Neural crest cell (in vitro differentiated cells): ENCODE measurements at places on chromosomes 12 and 14. TPM values are rescaled to one million over a fixed set of nuclear protein-coding genes. Genes with fewer than 3 reads are reported as not detected.

DNA sequence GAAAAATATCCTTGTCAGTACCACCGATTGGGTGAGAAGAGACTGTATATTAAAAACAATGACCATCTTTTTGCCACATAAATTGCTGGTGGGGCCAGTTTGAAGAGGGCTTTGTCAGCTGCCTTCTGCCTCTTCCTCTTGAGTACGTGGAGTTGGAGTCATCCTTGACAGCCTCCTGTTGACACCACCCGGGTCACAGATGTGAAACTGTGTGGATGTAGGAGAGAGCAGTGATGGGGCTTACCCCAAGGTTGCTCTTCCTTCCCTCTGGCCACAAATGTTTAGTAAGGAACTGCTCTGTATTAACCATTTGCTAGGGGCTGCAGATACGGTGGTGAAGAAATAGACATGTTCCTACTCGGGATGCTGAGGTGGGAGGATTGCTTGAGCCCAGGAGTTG is 12.2 kb downstream of the PTPN11 start:
- no peaks in the 10 kb centered on the region for H3K4me1 ChIP-seq
- no peak overlapping the region for H3K4me3 ChIP-seq
- no peak overlapping the region for H3K27ac ChIP-seq
- H3K36me3 ChIP-seq, result no peaks in the 10 kb centered on the region
- DNase-seq, result no peak

DNA sequence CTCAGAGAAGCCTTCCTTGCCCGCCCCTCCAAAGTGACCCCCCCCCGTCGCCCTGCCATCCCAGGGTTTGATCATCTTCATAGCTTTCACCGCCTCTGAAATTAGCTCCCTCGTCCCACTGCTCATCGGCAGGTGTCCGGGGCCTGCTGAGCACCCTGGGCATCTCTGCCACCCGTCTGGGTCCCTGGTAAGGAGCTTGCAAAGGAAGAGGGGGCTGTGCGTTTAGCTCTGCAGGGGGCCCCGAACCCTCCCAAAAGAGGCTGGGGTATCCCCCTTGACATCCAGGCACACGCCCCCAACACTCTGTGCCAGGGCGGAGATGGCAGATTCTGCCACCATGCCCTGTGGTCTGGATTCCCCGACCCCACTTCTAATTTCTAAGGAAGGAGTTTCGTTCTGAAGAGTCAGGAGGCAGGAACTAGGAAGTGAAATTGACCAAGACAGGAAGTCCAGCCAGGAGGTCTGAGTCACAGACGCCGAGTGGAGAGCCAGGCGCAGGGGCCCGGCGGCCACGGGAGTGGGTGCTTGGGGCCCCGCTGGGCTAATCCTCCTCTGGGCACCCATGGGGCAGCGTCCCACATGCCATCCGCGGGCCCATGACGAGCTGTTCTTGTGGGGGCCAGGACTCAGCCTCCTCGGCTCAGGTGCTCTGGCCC is 95.7 kb downstream of the RFLNA start:
- peaks cover 12% of the 10 kb centered on the region for H3K27me3 ChIP-seq
- no peaks in the 10 kb centered on the region for H3K36me3 ChIP-seq
- peaks cover 19% of the 10 kb centered on the region for H3K4me1 ChIP-seq
- peak overlapping the region; percentile 47 for H3K4me3 ChIP-seq
- no peak overlapping the region for H3K27ac ChIP-seq

DNA sequence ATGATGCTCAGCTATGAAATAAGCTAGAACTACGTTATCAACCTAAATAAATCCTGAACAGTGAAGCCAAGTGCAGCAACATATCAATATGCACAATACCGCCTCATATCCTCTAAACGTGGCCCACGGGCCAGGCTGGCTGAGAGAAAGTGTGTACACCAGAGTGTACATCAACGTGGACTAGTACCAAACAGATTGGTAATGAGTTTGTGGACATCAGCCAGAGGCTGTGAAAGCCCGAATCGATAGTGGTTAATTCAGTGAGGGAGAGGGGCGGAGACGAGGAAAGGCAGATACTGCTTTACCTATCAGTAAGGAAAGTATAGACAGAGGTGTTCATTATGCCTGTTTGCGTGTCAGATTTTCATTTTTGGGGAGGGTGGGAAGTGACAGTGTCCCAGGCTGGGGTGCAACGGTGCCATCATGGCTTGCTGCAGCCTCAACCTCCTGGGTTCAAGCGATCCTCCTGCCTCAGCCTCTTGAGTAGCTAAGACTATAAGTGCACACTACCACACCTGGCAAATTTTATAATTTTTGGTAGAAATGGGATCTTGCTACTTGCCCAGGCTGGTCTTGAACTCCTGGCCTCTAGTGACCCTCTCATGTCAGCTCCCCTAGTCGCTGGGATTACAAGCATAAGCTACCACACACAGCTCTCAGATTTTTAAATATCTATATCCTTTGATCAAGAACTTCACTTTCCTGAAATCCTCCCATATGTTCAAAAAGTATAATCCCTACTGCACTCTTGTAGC is 50.1 kb downstream of the ANAPC7 start:
- peaks cover 8% of the 10 kb centered on the region for H3K36me3 ChIP-seq
- H3K4me1 ChIP-seq, result peaks cover 2% of the 10 kb centered on the region
- H3K27me3 ChIP-seq, result no peaks in the 10 kb centered on the region

DNA sequence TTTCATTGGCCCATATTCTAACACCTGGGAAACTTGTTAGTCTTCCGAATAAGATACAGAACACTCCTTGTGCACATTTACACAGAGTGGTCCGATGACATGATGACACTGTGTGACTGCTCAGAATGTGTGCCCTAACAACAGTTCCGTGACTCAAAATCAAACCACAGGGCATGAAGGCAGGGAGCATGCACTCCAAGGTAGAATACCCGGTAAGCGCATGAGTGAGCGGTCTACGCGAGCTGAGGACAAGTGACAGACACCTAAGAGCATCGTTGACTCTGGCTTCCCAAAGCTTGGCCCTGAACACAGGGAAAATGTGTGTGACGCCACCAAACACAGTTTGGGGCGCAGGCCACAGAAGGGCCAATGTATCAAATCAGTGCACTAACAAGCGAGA is 18.6 kb downstream of the CLIP1 start:
- no peaks in the 10 kb centered on the region for H3K27me3 ChIP-seq
- DNase-seq, result no peak
- peaks cover 30% of the 10 kb centered on the region for H3K4me1 ChIP-seq
- peaks cover 3% of the 10 kb centered on the region for H3K36me3 ChIP-seq
- no peak overlapping the region for H3K4me3 ChIP-seq

GRCh38 chr14:23566112-23566777 is 1.3 kb downstream of the AP1G2 start:
- H3K27ac ChIP-seq, result no peak overlapping the region
- no peak for DNase-seq
- peak overlapping the region; percentile 93 for H3K4me3 ChIP-seq
- H3K27me3 ChIP-seq, result peaks cover 21% of the 10 kb centered on the region
- no peaks in the 10 kb centered on the region for H3K36me3 ChIP-seq

GRCh38 chr14:90727082-90727481 is 89.1 kb downstream of the TTC7B start:
- no peaks in the 10 kb centered on the region for H3K27me3 ChIP-seq
- H3K4me1 ChIP-seq, result no peaks in the 10 kb centered on the region
- no peak overlapping the region for H3K4me3 ChIP-seq
- H3K27ac ChIP-seq, result no peak overlapping the region
- H3K36me3 ChIP-seq, result peaks cover 17% of the 10 kb centered on the region
- no peak for DNase-seq

DNA sequence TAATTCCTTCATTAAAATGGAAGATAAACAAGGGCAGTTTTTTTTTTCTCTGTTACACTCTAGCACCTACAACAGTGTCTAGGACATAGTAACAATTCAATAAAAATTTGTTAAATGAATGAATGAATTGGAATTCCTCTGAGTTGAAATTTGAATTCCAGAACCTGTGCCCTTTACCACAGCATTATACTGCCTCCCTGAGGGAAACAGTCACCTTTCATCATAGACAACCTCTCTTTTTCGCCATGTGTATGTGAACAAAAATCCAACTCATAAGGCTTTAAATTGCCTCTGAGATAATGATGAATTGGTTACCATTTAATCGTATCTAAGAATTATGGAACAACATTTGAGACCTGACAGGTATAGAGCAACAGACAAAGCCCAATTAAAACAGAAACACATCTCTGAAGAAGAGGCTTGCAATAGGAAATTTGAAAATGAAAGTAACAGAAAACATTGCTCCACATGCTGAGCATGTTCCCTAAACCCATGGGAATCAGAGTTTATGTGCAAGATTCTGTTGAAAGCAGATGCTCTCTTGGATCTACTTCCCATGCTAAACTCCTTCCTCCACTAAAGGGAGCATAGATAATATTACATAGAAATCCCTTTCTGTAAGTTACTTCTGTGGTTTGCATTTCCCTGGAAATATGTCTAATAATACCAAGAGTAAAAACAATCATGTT is 657.8 kb downstream of the GALC start:
- H3K36me3 ChIP-seq, result no peaks in the 10 kb centered on the region
- H3K27me3 ChIP-seq, result no peaks in the 10 kb centered on the region
- H3K4me1 ChIP-seq, result no peaks in the 10 kb centered on the region
- no peak for DNase-seq

- no peak overlapping the region for H3K27ac ChIP-seq
- H3K4me3 ChIP-seq, result peak overlapping the region; percentile 90
- no peak for DNase-seq
- H3K4me1 ChIP-seq, result peaks cover 45% of the 10 kb centered on the region
- no peaks in the 10 kb centered on the region for H3K36me3 ChIP-seq
Measured at GRCh38 chr12:57128519-57129247, 400 bp downstream of the LRP1 start.

GRCh38 chr14:63474111-63474510 is 69.1 kb downstream of the PPP2R5E start:
- no peak for DNase-seq
- H3K4me1 ChIP-seq, result peaks cover 19% of the 10 kb centered on the region
- H3K27me3 ChIP-seq, result no peaks in the 10 kb centered on the region

DNA sequence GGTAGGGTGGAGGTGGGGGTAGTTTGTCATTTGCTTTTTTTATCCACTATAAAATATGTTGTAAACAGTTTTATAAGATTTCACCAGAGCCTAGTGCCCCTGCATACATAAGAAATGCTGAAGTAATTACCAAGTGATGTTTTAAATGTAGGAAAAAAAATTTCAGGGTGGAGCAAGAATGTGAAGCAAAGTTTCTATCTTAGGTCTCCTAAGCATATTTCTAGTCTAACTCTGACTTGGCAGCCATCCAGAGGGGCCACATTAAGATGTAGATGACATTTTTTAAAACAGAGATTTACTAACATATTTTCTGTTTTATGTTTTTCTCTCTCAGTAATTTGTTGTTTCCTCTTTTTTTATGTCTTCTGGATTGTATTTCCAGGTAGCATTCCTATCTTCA is 15.8 kb upstream of the KRAS start:
- no peak for DNase-seq
- H3K36me3 ChIP-seq, result no peaks in the 10 kb centered on the region
- H3K4me3 ChIP-seq, result no peak overlapping the region

Gene NOXRED1
- 0.47 and 0.48 TPM in 2 replicates for total RNA-seq

Gene RDH5
- 10.4 and 14.2 TPM in 2 replicates for total RNA-seq

Gene FAM186B
- 0.28 TPM in 1 of 2 replicates, not detected in the other for total RNA-seq
